ENCODE measurements at places on chromosomes 11 and 22. TPM values are rescaled to one million over a fixed set of nuclear protein-coding genes. Genes with fewer than 3 reads are reported as not detected.

Gene GGTLC2
- total RNA-seq = not detected

Gene CD248
- 3.0 TPM for total RNA-seq

Gene ACR
- total RNA-seq = not detected

Gene C11orf58
- 143 TPM for total RNA-seq

Gene OR10D3
- not detected for total RNA-seq

Gene BRMS1
- 46.4 TPM for total RNA-seq

Gene APOBEC3A
- not detected for total RNA-seq

Gene KLHL35
- 0.93 TPM for total RNA-seq

Gene LAYN
- total RNA-seq = 15.6 TPM

Gene NRIP3
- 3.2 TPM for total RNA-seq

Gene UCP3
- 3.7 TPM for total RNA-seq

Gene KRTAP5-1
- not detected for total RNA-seq

Gene DBX1
- total RNA-seq = not detected

DNA sequence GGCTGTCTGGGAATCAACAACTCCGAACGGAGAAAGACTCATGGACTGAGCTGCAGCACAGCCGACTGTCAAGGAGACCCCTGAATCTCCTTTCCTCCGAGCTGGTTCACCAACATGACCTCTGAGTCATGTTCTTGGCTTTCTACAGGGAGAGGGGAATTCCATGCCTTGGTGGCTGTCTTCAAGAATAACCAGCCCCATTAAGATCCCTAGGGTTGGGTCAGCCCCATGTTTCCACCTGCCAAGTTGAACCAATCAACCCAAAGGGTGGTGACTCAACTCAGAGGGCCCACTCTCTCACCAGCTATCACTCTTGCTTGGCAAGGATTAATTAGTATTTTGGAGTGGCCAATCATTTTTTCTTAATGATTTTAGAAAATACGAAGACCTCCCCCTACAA, 28.3 kb upstream of the IGSF22 start:
- no peak for DNase-seq

DNA sequence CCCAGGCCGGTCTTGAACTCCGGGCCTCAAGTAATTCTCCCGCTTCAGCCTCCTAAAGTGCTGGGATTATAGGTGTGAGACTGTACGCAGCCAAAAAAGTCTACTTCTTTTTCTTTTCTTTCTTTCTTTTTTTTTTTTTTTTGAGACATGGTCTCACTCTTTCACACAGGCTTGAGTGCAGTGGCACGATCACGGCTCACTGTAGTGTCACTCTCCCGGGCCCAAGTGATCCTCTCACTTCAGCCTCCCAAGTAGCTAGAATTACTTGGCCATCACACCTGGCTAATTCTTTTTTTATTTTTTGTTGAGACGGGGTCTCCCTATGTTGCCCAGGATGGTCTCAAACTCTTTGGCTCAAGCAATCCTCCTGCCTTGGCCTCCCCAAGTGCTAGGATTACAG, 3.6 kb upstream of the UBE2L3 start:
- no peak for DNase-seq

DNA sequence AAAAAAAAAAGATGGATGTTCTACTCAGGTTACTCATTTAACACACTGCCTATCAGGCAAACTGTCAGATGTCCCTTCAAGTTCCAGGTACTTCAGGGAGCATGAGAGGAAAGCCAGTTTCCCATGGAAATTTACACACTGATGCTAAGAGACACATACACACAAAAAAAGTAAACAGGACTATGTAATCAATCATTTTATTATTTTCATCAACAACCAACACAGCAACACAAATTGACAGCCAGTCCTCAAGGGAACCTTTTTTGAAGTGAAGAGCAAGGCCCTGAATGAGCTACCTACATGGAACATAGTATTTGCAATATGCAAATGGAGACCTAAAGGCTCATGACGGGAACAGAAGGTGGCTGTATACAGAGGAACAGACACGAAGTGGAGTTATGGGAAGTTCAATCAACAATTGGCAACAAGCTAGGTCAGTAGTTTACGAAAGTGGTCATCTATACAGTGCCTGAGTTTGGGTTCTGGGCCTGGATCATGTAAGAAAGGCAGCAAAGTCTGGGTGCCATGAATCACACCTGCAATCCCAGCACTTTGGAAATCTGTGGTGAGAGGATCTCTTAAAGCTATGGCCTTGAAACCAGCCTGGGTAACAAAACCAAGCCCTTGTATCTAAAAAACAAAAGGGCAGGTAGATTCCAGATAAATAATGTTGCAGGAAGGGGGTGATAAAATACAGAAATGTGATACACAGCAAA, 12.6 kb upstream of the WDR74 start:
- DNase-seq = no peak

- DNase-seq = no peak
Observed at GRCh38 chr11:121244884-121245283, 47.7 kb upstream of the SC5D start.

- DNase-seq = no peak
Observed at GRCh38 chr11:2534134-2534956, 89.5 kb downstream of the KCNQ1 start.

GRCh38 chr11:82599836-82600235, 133.8 kb downstream of the FAM181B start:
- DNase-seq = no peak

- DNase-seq = peak; percentile 61
Observed at GRCh38 chr11:78420255-78420764, 2.7 kb upstream of the GAB2 start.

DNA sequence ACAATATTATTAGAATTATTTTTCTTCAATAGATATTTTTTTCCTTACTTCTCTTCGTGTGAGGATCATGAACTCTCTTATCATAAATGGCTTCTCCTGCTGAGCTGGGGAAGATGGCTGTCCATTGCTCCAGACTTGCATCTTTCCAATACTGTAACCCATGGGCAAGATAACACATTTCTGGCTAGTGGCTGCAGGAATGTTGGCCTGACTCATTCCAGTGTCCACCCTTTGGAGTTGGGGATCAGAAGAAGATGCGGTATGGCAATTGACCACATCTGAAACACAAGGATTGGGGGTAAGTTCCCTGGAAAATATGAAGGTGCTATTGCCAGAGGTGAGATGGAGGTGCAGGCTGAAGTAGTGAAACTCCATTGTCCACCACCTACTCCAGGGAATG, 92.8 kb downstream of the FAR1 start:
- no peak for DNase-seq

DNA sequence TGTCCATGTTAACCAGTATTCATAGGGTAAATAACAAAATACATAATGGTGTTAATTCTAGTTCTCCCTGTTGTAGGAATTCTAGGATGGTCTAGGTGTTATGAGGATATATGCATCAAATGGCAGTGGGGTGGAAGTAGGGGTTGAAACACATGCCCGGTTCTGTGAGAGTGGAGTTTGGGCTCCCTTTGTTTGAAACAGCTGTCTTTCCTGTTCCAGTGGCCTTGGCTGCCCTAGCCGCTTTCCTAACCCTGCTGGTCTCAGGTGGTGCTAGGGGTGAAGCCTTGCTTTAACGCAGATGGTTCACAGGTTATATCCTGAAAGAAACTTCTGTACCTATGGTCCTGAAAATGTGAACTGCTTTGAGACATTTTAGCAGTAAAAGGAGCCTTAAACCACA, 38.3 kb downstream of the SERPINH1 start:
- DNase-seq = no peak

DNA sequence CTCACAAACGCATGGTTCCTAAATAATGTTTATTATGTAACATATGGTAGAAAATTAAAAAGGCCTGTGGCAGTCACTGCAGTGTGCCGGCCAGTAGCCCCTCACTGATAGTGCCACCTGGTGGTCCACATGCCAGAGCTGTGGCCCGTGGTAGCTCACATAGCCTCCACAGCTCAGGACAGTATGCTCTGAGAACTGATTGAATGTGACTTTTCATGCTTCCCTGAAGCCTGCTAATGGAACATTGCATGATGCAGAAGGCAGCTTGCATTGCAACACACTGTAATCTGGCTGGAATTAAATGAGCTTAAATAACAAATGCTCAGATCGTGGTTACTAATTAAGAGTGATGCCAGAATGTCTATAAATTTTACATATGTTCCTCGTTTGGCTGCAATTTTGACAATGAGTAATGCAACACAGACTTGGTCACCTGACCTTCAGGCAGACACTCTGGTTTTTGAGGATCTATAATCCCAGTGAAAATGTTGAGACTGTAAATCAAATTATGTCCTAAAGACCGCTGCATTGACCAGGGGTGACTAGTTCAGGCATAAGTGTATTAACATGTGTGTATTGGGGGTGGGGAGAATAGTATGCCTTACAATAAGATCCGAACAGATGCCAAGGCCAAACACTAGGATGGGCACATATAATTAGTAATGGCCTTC, 566.4 kb downstream of the METTL15 start:
- no peak for DNase-seq

DNA sequence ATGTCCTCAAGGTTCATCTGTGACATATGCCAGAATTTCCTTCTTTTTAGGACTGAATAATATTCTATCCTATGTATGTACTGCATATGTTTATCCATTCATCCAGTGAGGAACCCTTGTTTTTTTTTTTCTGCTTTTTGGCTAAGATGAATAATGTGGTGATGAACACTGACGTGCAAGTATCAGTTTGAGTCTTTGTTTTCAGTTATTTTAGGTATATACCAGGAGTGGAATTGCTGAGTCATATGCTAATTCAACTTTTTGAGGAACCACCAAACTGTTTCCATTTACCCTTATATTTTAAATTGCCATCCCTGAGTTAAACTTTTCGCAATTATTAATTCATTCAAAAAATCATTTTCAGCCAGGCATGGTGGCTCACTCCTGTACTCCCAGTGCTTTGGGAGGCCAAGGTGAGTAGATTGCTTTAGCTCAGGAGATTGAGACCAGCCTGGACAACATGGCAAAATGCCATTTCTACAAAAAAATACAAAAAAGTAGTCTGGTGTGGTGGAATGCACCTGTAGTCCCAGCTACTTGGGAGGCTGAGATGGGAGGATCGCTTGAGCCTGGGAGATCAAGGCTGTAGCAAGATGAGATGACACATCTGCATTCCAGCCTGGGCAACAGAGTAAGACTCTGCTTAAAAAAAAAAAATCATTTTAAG, 64.2 kb downstream of the MICAL2 start:
- no peak for DNase-seq

DNA sequence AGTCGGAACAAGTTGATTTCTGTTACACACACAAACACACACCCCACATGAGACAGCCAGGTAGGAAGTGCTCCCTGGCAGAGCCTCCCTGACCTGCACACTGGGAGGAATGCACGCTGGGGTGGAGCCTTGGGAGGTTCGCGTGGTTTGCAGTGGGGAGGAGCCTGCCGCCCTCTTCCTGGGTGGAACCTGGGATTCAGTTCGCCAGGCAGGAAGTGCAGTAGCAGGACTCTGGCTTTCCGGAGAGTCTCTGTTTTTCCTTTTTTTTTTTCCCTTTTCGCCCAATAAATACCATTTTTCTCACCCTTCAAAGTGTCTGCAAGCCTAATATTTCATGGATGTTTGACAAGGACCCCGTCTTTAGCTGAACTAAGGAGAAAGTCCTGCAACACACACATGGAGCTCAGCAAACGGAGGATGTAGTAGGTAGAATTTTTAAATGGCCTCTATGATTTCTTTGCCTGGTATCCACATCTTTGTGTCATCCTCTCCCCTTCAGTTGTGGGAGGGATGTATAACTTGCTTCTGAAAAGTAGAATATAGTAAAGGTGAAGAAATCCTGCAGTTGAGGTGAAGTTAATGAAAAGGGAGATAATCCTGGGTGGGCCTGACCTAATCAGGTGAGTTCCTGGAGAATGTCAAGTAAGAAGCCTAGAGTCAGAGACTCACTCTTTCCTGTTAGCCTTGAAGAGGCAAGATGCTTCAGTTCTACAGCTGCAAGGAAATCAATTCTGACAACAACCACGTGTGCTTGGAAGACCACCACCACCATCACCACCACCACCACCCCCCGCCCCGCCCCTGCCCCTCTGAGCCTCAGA, 72.9 kb downstream of the PIWIL4 start:
- no peak for DNase-seq

- no peak for DNase-seq
Observed at GRCh38 chr11:70153133-70153727, 49.9 kb upstream of the FADD start.

- no peak for DNase-seq
Observed at GRCh38 chr11:79973721-79974617, 533.1 kb upstream of the TENM4 start.

DNA sequence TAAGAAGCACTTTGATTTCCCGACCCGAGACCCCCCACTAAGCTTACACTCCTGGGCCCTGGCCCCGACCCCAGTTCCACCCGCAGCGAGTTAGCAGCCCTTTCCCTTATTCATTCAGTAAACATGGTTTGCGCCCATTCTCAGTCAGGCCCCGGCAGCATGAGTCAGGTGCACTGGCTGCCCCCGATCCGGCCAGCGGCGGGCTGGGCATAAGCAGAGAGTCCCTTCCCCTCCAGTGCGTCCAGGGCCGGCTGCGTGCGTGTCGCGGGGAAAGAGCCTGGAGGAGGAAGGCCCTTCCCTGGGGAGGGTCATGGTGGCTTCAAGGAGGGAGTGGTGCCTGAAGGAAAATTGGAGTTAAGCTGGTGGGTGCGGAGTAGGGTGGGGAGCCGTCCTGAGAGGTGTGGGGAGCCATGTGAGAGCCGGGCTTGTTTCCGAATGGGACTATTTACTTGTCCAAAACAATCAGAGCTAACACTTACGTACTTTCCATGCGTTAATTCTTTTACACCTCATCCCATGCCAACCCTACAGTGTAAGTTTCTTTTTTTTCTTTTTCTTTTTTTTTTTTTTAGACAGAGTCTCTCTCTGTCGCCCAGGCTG, 657 bp downstream of the IGHMBP2 start:
- peak; percentile 41 for DNase-seq

DNA sequence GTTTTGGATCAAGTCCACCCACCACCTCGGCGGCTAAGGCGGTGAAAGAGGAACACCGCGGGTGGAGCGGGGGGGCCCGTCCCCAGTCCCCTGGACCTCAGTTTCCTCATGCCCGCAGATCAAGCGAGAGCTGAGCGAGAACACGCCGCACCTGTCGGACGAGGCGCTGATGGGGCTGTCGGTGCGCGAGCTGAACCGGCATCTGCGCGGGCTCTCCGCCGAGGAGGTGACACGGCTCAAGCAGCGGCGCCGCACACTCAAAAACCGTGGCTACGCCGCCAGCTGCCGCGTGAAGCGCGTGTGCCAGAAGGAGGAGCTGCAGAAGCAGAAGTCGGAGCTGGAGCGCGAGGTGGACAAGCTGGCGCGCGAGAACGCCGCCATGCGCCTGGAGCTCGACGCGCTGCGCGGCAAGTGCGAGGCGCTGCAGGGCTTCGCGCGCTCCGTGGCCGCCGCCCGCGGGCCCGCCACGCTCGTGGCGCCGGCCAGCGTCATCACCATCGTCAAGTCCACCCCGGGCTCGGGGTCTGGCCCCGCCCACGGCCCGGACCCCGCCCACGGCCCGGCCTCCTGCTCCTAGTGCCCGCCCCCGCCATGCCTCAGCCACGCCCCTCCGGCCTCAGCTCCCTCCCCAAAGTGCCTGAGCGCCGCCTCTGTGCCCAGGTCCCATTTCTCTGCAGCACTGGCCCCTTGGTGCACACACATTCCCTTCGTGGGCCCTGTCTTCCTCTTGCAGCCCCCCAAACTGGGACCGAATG, 12.7 kb downstream of the MAFF start:
- peak; percentile 74 for DNase-seq

- DNase-seq = no peak
Observed at GRCh38 chr22:44711690-44712555, 9.9 kb downstream of the PRR5 start.

GRCh38 chr11:39806652-39807051, 1652.8 kb downstream of the LRRC4C start:
- no peak for DNase-seq

GRCh38 chr22:25362215-25362882, 142.9 kb downstream of the CRYBB2 start:
- DNase-seq = peak; percentile 75

- DNase-seq = peak; percentile 11
Observed at GRCh38 chr11:10622957-10623791, 54.7 kb upstream of the LYVE1 start.

- no peak for DNase-seq
Observed at GRCh38 chr22:27610863-27611786, 190.4 kb downstream of the MN1 start.
